NCI-H1048 (cell line): ENCODE measurements at places on chromosomes 6 and 20.

DNA sequence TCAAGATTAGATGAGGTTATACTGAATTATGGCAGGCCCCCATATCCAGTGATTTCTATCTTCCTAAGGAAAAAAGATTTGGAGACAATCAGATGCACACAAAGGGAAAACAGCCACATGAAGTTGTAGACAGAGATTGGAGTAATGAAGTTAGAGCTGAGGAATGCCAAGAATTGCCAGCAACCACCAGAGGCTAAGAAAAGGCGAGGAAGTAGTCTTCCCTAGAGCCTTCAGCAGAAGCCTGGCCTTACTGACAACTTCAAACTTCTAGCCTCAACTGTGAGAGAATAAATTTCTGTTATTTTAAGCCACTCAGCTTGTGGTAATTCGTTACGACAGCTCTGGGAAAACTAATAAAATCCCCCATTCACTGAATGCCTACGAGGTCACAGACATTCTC lies 473.9 kb downstream of the COL12A1 start:
- no peak for DNase-seq

- no peak for DNase-seq
These were observed 4.4 kb downstream of the AIG1 start for GRCh38 chr6:143064951-143065683.

DNA sequence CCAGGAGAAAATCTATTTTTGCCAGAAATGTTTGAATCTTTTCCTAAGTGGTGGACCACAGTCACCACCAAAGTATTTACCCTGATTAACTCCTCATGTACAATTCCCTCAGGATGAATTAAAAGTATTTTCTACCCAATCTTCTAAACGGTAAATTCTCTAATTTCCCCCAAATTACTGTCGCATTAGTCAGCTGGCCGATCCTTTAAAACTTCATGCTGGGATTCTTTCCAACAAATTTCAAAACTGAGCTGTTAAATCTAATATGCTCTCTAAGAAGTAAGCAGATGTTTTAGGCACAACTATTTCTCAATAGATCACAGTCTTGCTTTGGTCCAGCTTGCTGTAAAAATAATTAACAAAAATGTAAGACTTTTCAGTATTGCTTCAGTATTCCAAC lies 447.2 kb downstream of the FRK start:
- DNase-seq = no peak

DNA sequence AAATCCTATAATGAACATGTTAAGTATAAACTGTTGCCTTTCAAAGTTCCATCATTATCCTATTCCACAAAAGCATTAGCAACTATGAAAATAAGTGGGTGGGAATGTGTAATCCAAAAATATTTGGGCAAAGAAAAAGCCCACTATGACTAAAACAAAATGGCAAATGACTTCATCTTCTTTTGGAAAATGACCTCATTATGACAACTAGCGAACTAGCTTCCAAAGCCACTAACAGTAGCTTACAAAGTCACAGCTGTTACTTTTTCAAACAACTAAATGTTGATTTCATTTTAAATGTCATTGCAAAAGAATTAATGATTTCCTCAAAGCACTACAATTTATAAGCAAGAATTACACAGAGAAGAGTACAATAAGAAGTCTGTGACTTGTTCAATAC lies 49.8 kb upstream of the RUNX2 start:
- DNase-seq = no peak

GRCh38 chr6:113623129-113623528 lies 234.0 kb upstream of the MARCKS start:
- no peak for DNase-seq

- no peak for DNase-seq
These were observed 37.3 kb upstream of the TMEM181 start for GRCh38 chr6:158522616-158523015.

GRCh38 chr6:128727500-128727899 lies 155.4 kb upstream of the LAMA2 start:
- DNase-seq = no peak

GRCh38 chr20:54000914-54001313 lies 69.5 kb downstream of the BCAS1 start:
- DNase-seq = no peak

DNA sequence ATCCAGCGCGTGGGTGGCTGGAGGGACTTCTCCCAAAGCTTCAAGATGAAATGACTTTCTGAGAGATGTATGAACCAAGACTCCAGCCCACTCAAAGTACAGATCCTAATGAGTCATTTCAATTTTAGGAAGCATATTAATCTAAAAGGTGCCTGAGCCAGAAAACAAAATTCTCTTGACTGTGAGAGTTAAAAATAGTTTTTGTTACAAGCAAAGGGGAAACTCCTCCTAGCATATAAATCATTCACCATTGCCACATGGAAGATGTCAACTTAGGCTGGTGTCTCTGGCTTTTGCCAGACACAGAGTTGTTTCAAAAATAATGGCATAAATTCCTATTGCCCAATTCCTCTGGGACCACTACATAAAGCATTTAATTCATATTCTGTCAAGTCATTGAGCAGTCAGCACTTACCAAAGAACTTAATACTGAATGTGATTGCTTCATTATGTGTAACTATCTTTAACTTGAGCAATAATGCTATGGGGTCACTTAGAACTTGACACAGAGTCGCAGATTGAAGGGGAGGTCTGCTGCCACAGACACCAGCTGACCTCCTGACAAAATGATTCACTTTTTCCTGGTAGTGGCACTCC lies 280.6 kb downstream of the SLC35F1 start:
- DNase-seq = no peak

GRCh38 chr20:25288291-25289181 lies 40.7 kb downstream of the PYGB start:
- DNase-seq = no peak

GRCh38 chr6:82525775-82526495 lies 162.3 kb downstream of the TPBG start:
- DNase-seq = no peak

DNA sequence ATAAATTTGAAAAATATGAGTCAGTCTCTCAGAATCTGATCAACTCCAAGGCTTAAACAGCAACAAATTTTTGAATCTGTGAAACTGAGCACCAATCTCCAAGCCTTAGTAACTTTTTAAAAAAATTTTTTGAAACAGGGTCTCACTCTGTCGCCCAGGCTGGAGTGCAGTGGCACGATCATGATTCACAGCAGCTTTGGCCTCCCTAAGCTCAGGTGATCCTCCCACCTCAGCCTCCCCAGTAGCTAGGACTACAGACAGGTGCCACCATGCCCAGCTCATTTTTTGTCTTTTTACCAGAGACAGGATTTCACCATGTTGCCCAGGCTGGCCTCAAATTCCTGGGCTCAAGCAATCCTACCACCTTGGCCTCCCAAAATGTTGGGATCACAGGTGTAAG lies 207.9 kb upstream of the TCF21 start:
- no peak for DNase-seq

GRCh38 chr6:43742931-43743632 lies 26.9 kb upstream of the VEGFA start:
- DNase-seq = no peak

DNA sequence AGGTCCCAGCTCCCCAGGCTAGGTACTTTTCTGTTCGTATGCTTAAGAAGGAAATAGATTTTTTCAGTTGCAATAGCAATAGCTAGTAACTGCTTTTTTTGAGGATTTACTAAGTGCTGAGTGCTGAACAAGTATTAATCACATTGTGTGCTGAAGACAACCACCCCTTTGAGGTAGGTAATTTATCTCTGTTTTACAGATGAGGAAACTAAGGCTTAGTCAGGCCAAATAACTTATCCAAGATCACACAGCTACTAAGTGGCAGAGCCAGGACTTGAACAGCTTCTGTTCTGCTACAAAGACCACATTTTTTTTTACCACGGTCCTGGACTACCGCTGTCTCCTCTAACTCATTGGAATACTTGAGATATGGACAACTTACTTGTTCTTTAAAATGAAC lies 39.8 kb downstream of the LRRN4 start:
- DNase-seq = no peak

DNA sequence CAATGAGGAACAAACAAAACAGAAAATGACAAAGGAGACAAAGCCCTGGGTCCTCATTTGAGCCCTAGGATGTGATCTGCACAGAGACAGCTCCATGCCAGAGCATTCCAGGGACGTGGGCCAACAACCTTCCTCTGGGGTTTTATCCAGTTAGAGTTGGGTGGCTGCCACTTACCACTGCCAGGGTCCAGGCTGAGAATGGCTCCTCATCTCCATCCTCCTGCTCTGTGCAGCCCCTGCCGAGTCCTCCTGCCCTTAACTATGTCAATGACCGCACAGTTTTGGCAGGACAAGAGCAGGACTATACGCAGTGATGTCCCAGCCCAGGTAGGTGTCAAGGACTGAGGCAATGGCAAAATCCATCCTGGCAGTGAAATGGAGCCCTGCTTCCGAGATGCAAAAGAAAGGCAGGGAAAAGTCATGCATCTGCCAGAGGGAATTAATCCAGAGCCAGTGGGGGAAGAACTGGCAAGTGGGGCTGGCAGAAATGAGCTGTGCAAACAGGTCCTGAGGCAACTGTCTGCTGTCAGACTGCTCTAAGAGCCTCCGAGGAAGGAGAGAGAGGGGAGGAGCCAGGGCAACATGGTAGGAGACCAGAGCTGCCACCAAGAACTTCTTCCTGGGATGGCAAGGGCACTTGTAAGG lies 449.4 kb downstream of the PTPRT start:
- no peak for DNase-seq

GRCh38 chr6:166855416-166855815 lies 100.9 kb downstream of the RNASET2 start:
- DNase-seq = no peak

DNA sequence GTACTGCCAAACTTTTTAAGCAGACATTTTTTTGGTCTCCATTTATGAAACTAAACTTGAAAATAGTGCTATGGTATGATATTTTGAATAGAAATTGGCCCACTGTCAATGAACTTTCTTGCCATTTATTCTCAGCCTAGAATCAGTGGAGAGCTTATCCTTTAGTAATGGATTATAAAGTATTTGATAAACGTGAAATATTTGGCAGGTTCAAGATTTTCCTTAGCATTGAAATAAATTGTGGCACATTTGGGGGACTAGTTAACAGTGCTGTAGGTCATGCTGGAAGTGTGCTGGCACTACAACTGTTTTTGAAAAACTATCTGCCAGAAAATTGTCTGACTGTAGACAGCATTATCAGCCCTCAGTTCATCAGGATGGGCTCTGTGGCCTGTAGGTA lies 2.1 kb downstream of the PRSS35 start:
- no peak for DNase-seq

- no peak for DNase-seq
These were observed 114.0 kb upstream of the RIN2 start for GRCh38 chr20:19644085-19644484.

- no peak for DNase-seq
These were observed 12.3 kb downstream of the NHLRC1 start for GRCh38 chr6:18110162-18110561.

- DNase-seq = no peak
These were observed 58.7 kb upstream of the SULF2 start for GRCh38 chr20:47843886-47844567.

GRCh38 chr6:36824253-36824652 lies 15.0 kb downstream of the CPNE5 start:
- no peak for DNase-seq

DNA sequence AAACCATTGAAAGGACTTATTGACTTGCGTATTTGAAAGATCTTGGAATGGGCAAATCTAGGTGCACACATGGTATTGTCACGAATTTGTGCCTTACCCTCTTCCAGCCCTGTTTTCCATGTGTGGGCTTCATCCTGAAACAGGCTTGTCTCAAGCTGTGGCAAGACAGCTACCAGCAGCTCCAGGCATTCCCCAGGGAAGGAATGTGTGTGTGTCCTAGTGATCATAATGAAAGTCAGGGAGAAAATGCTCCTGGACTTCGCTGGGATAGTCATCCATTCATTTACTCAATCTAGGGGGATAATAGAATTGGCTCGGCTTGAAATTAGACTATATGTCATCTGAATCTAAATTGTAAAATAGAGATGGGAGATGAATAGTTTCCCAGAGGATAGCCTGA lies 676.2 kb downstream of the CBLN4 start:
- DNase-seq = no peak

- DNase-seq = no peak
These were observed 40.4 kb downstream of the TTI1 start for GRCh38 chr20:37992802-37993409.

GRCh38 chr6:13190376-13190775 lies 138.0 kb downstream of the TBC1D7 start:
- DNase-seq = no peak

DNA sequence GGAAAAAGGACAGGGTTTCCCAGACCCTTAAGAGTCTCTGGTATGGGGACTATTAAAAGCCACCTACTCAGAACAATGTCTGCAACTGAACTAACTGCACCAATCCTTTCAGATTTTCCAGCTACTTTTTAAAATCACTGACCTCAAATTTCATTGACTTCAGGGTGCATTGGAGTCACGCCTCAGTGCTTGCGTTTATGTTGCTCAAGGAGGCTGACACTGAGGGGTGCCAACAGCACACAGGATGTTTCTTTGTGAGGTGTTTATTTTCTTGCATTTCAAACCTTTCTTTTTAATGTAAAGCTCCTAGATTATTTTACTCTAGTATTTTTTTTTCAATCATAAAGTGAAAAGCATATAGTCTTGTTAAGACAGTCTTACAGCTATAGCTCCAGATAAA lies 402.0 kb upstream of the SLC35B3 start:
- no peak for DNase-seq

DNA sequence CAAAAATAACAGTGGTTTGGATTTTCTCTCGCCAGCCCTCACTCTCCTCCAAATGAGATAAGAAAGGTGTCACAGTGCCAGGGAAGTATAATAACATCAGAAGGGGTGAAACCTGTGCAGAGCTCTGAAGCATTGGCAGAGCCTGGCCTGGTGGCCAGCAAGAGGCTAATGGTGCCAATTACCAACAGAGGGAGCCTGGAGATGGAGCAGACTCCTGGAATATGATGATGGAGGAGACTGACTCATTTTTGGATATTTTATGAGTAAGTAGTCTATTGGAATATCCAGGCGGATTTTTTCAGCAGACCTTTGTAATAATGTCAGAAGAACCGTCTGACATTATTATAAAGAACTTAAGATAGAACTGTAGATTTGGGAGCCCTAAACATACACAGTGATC lies 442.6 kb upstream of the MARCKS start:
- no peak for DNase-seq

GRCh38 chr6:4164456-4164855 lies 29.1 kb upstream of the ECI2 start:
- no peak for DNase-seq

DNA sequence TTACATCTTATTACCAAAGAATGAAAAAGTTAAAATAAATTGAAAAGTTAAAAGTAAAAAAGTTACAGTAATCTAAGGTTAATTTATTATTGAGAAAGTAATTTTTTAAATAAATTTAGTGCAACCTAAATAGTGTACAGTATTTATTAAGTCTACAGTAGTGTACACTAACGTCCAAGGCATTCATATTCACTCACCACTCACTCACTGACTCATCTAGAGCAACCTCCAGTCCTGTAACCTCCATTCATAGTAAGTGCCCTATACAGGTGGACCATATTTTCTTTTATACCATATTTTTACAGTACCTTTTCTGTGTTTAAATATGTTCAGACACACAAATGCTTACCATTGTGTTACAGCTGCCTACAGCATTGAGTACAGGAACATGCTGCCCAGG lies 624.7 kb upstream of the NOX3 start:
- no peak for DNase-seq

- DNase-seq = no peak
These were observed 184.7 kb upstream of the HSF2 start for GRCh38 chr6:122214605-122215318.
